ENCODE measurements at places on chromosomes 4 and X.

DNA sequence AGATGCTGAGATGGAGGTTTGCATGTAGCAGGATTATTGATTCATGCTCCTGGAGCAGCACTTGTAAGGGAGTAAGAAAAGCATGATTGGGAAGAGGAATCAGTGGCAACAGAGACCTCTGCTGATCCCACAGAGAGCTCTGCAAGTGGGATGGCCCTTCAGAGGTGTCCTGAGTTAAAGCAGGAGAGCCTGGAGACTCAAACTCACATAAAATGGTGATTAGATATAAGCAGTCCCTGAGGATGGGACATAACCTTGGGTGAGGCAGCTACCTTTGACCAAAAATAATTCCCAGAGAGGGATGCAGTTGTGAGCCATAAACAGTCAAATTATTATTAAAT lies 25.4 kb upstream of the BMPR1B start:
- DNase-seq = no peak

GRCh38 chr4:41160856-41161255 lies 53.5 kb downstream of the APBB2 start:
- DNase-seq = peak; percentile 24

DNA sequence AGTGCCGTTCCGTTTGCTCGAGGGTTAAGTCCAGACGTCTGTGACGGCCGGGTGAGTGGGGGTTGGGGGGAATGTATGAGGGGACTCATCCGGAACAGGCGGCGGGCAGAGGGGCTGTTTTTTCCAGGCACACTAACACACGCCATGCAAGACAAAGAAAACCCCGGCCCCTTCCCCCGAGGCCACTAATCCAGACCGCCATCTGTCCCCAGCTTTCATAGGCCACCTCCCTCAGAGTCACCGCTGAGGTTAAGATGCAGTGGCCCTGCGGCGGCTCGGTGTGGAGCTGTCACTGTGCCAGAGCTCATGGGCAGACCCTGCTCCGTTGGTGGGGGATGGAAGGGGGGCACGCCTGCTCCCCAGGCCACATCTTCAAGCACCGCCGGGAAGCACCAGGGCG lies 34.1 kb downstream of the SORCS2 start:
- DNase-seq = no peak

DNA sequence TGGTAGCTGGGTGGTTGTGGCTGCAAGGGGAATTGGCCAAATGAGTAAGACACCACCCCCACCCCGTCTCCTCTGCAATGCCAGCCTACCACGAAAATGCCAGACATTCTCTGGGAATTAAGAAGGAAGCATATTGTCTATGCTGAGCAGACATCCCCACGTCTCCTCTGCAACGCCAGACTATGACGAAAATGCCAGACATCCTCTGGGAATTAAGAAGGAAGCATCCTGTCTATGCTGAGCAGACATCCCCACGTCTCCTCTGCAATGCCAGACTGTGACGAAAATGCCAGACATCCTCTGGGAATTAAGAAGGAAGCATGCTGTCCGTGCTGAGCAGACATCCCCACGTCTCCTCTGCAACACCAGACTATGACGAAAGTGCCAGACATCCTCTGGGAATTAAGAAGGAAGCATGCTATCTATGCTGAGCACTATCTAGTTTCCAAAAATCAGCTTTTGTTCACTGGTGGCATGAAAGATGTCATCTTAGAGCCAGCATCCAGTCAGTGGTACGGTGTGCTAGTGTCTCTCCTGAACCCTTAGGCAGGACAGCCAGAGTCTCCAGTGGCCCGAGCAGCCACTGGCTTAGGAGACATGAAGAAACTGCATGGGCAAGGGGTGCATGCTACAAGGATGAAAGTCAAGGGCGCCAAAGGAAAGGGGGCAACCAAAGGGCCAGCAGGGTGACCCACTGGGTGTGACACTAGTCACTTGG lies 339.8 kb upstream of the FRG1 start:
- no peak for DNase-seq

DNA sequence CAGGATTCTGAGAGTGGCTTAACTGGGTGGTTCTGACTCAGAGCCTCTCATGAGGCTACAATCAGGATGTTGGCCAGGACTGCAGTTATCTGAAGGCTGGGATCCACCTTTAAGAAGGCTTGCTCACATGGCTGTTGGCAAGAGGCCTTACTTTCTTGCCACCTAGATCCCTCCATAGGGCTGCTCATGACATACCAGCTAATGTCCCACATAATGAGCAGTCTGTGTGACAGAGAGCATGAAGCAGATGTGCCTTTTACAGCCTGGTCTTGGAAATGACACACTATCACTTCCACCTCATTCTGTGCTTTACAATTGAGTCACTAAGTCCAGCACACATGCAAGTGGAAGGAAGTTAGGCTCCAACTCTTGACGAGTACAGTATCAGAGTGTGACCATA lies 4.3 kb upstream of the RBM3 start:
- no peak for DNase-seq

Measured in GM03348 (cell line).